ENCODE measurements at places on chromosomes 5 and 9.
A peak's percentile ranks its signal among the peaks of the same experiment; 100 is the strongest.

DNA sequence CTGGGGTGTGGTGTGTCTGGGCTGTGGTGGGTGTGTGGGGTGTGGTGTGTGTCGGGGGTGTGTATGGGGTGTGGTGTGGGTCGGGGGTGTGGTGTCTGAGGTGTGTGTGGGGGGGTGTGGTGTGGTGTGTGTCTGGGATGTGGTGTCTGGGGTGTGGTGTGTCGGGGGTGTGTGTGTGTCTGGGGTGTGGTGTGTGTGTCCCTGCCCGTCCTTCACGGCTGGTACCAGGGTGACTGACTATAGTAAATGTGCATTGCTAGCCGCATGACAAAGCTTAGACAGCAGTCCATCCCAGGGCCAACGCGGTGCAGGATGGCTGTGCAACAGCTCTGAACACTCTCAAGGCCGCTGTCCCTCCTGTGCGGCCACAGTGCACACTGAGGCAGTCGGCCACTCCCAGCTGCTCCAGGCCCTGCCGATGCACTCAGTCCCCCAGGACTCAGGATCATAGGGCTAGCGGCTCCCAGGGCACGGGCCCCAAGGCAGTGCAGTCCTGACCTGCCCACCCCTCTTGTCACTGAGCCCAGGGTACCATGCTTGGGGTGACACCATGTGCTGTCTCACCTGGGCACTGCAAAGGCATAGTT lies 54.0 kb downstream of the SECISBP2 start:
- DNase-seq = no peak

- DNase-seq = no peak
Measured at GRCh38 chr9:93975262-93975661, 20.1 kb upstream of the BARX1 start.

GRCh38 chr9:87259543-87260518 lies 237.8 kb upstream of the DAPK1 start:
- DNase-seq = peak; percentile 62

GRCh38 chr9:68755051-68755450 lies 50.0 kb downstream of the PIP5K1B start:
- DNase-seq = no peak

DNA sequence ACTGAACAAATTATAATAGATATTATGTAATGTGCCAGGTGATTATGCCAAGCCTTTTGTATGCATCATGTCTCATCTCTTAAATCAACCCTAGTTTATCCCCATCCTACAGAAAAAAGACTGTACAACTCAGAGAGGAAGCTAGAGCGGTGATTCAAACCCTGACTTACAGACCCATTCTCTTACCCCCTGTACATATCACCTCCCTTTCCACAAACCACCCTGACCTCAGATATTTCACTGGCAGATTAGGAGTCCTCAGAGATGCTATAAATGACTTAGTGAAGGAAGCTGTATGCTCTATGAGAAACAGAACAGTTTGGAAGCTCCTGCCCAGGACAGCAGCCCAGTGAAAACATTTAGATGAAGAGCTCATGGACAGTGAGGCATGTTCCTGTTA lies 79.1 kb upstream of the RARS1 start:
- DNase-seq = no peak

DNA sequence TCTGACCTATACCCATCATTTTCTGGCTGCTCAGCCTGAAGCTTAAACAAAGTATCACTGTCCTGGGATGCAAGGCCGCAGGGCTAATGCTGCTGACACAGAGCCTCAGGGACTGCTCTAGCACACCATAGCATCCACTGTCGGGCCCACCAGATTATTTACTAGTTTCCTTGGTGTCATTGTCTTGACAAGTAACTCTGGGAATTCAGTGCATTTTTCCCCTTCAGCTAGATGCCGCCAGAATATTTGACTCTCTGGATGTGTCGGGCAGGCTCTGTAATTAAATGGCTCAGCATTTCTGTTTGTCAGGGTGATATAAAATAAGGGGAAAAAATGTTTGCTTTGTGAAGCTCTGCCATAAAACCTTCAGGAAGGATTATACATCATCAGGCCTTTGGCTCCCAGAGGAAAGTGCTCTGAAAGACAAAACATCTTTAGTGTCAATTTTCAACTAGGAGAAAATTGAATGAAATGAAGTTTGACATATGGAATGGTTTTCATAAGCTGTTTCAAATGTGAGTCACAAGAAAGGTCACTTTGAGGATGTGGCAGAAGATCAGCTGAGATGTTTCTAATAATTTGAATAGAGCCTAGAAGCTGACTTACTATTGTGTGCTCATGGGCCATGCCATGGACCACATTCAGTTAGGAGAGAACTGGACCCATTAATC lies 350.1 kb downstream of the TMEM232 start:
- DNase-seq = peak; percentile 29

DNA sequence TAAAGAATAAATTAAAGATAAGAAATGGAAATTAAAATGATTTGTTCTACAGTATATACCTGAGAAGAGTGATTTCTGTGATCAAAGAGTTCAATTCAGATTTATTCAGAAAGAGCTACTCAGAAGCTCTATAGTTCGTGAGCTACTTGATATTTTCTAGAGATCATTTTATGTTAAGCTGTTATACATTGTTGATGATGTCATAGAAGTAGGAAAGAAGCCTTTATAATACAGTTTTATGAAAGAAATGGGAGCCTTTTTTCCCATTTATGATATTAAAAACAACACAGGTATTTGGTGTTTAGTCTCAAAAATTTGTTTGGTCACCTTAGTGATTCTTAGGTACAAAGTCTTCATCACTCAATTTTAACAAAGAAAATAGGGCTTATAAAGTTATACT lies 20.8 kb downstream of the RNF14 start:
- no peak for DNase-seq

GRCh38 chr5:35030426-35031100 lies 17.2 kb downstream of the AGXT2 start:
- no peak for DNase-seq

DNA sequence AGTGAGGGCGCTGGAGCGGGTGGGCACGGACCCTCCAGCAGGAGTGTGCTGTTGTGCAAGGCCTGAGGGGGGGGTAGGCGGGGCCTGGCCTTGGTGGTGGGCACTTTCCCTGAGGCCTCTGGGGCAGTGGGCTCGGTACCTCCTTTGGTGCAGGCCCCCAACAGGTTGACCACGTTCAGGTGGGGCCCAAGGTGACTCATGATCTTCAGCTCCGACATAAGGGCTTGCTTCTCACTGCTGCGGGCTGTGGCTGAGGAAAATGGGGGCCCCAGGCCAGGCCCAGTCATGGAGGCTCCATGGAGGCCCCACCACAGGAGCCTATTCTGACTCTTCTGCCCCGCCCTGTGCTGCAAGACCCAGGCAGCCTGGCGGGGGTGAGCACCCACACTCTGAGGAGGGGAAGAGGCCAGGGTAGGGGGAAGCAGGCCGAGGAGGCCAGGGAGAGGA lies 31.5 kb downstream of the PDGFRB start:
- DNase-seq = no peak

DNA sequence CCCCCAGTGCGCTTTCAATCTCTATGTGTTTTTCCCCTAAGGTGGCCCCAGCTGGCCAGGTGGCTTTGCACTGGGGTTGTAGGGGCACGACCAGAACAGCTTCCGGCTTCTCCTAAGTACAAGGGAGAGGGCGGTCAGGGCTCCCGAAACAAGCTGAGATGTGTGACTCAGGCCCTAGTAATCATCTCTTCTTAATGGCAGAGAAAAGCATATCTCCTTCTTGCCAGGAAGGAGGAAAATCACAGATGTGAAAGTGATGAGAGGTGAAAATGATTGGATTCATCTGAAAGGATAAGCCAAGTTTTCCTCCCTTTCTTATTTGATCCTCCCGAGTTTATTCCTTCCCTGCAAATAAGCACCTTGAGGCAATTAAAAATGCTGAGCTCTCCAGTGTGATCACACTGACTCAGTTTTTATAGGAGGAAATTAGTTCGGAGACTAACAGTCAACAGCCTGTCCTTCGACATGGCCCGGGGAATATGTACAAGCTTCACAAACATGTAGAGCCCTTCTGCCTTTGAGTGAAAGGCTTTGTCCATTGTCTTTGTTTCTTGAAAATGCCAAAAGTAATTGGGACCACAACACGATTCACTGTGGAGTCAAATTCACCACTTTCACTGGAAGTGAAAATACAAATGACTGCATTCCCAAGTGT lies 514.8 kb downstream of the PSAT1 start:
- DNase-seq = no peak

GRCh38 chr9:88303721-88304451 lies 84.4 kb upstream of the SPIN1 start:
- peak; percentile 4 for DNase-seq

DNA sequence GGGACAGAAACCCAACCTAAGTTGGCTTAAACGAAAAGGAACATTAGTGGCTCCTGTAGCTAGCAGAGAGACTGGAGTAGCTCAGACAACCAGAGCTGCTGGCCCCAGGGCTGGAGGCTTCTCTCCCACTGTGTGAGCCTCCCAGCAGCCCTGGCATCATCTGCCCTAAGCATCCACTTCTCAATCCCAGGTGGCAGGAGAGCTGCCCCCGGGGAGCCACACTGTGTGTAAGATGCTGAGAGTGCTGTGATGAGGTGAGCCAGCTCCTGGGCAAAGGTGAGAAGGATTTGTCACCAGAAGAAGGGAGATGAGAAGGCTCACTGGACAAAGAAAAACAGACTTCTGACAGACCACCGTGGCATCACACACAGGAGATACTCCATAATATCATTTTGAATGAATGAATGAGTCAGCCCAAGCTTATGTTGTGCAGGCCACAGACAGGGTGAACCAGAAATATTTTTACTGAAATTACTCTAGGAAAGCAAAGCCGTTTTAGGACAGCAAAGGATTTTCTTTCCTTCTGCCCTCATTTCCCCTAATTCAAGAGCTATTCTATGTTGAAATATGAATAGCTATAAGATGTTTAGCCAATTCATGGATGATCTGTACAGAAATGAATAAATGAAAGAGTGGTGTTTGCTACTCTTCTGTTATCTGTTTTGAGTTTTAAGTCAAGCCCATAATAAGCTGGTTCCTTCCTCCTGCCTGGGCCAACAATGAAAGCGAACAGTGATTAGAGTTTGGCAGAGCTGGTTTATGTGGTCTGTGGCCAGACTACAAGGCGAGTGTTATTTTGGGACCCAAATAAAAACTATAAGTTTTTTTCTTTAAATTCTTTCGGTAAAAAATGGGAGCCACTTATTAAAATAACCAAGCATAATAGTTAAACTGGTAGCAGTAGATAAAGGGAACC lies 57.4 kb upstream of the ECM2 start:
- DNase-seq = no peak

DNA sequence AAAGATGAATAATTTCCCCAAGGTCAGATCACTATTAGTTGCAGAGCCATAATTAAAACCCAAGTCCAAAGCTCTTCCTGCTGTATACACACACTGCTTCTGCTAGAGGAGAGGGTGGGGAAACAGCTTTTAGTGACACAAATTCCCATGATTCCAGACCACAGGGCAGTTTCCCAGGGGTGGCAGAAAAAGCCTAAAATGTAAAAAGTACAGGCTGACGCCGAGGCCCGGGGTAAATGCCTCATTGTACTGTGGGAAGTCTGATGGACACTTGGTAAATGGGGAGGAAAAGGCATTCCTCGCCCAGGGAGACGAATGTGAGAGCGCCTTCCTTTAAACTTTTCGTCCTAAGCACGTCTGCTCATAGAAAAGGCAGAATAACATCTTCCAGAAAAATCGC lies 65.7 kb downstream of the DENND1A start:
- DNase-seq = no peak

DNA sequence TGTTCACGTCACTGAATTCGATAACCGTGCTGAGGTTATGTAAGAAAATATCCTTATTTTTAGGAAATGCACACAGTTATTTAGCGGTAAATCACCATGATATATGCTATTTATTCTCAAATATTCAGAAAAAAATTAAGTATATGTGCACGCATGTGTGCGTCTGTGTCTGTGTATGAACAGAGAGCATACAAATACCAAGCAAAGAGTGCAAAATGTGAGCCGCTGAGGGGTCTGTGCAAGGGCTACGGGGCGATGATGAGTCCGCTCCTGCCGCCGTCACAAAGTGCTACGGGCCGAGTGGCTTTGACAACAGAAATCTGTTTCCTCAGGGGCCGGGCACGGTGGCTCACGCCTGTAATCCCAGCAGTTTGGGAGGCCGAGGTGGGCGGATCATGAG lies 6.9 kb upstream of the UCK1 start:
- no peak for DNase-seq

DNA sequence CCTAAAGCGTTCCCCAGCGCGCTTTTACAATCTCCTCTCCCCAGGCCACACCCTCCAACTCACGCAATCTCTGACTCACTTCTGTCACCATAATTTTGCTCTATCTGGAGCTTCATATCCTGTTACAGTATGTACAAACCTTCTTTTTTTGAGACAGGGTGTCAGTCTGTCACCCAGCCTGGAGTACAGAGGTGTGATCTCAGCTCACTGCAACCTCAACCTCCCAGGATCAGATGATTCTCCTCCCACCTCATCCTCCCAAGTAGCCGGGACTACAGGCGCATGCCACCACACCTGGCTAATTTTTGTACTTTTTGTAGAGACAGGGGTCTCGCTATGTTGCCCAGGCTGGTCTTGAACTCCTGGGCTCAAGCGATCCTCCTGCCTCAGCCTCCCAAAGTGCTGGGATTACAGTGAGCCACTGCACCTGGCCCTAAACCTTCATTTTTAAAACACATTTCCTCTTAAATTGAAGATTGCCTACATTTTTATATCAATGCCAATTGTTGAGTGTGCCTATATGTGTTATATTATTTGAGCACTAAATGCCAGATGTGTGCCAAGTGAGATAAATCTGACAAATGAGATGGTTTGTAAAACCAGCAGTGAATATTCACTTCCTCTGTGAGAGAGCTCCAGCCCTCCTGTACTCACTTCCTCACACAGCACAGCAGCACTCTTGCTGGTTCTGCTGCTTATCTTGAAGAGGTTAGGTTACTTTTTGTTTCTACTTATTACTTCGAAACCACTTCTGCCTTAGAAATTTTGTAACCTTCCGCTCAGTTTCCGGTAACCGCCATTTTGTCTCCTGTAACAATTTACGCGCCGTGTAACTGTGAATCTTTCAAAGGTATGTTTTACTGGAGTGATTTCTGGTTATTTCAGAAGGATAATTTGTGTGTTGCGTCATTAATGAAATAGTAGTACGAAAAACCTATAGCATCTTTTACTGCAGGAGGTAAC lies 57.9 kb downstream of the DOCK8 start:
- no peak for DNase-seq

GRCh38 chr9:31697956-31698355 lies 686.5 kb upstream of the ACO1 start:
- no peak for DNase-seq

- DNase-seq = peak; percentile 9
Measured at GRCh38 chr5:131096774-131097710, 68.0 kb downstream of the HINT1 start.

- no peak for DNase-seq
Measured at GRCh38 chr9:109474170-109474569, 23.9 kb downstream of the PTPN3 start.

Measured in skeletal muscle cell (primary cell).